Bronchial smooth muscle cell (primary cell): ENCODE measurements at places on chromosomes 5 and 9. TPM values are rescaled to one million over a fixed set of nuclear protein-coding genes. Genes with fewer than 3 reads are reported as not detected.

Gene CFAP77
- total RNA-seq, result 0.09 TPM in 1 of 2 replicates, not detected in the other

Gene CD72
- total RNA-seq, result 1.3 and 1.9 TPM in 2 replicates

Gene CARD6
- total RNA-seq, result 11.8 and 12.1 TPM in 2 replicates

Gene SPINK13
- not detected in 2 replicates for total RNA-seq

Gene CENPP
- total RNA-seq, result 0.94 and 1.9 TPM in 2 replicates

Gene SVEP1
- 28.2 and 62.5 TPM in 2 replicates for total RNA-seq

Gene GEMIN5
- total RNA-seq, result 9.8 TPM in 2 replicates

Gene BSPRY
- not detected in 2 replicates for total RNA-seq

Gene IL11RA
- total RNA-seq, result 14.0 and 16.3 TPM in 2 replicates

Gene FAXDC2
- total RNA-seq, result 18.4 and 21.1 TPM in 2 replicates

Gene SLC36A2
- not detected in 2 replicates for total RNA-seq

Gene RUSC2
- total RNA-seq, result 10.4 and 12.7 TPM in 2 replicates

Gene LURAP1L
- 54.4 and 62.1 TPM in 2 replicates for total RNA-seq

Gene APC
- total RNA-seq, result 46.6 and 53.7 TPM in 2 replicates

Gene LECT2
- total RNA-seq, result not detected in 2 replicates

Gene MIGA2
- total RNA-seq, result 20.2 and 25.5 TPM in 2 replicates

Gene CDO1
- total RNA-seq, result 29.2 and 49.2 TPM in 2 replicates

Gene C1QTNF2
- total RNA-seq, result 0.32 and 0.86 TPM in 2 replicates

Gene SH3GL2
- total RNA-seq, result not detected in 2 replicates

Gene RLN2
- not detected in 2 replicates for total RNA-seq

Gene DBH
- not detected in 2 replicates for total RNA-seq

Gene PLPP6
- 5.2 and 6.6 TPM in 2 replicates for total RNA-seq

Gene SH3RF2
- 0.09 and 0.79 TPM in 2 replicates for total RNA-seq

Gene SOWAHA
- under 0.01 TPM in 2 replicates for total RNA-seq

Gene MAN2A1
- total RNA-seq, result 23.6 and 50.4 TPM in 2 replicates

Gene C5
- total RNA-seq, result 3.9 and 5.7 TPM in 2 replicates

Gene PTGES
- total RNA-seq, result 48.9 and 74.7 TPM in 2 replicates

Gene SPATA6L
- total RNA-seq, result 0.26 and 0.63 TPM in 2 replicates

Gene SPINK1
- not detected in 2 replicates for total RNA-seq

Gene SPATA31E1
- under 0.01 TPM in 1 of 2 replicates, not detected in the other for total RNA-seq

Gene MOB3B
- total RNA-seq, result 0.09 and 0.16 TPM in 2 replicates

Gene OBP2B
- not detected in 2 replicates for total RNA-seq

Gene PPP3R2
- total RNA-seq, result 0.09 TPM in 1 of 2 replicates, not detected in the other

Gene ZNF462
- total RNA-seq, result 12.8 and 14.0 TPM in 2 replicates

Gene GOLPH3
- 74.6 and 86.5 TPM in 2 replicates for total RNA-seq

Gene APBA1
- total RNA-seq, result 5.7 and 9.4 TPM in 2 replicates

Gene GPR21
- 0.69 and 1.1 TPM in 2 replicates for total RNA-seq

Gene UBE2QL1
- under 0.01 TPM in 1 of 2 replicates, not detected in the other for total RNA-seq

Gene SHC3
- total RNA-seq, result 20.9 and 38.0 TPM in 2 replicates

Gene DAP
- 31.0 and 40.8 TPM in 2 replicates for total RNA-seq

Gene FAT2
- under 0.01 and 0.09 TPM in 2 replicates for total RNA-seq

Gene AFAP1L1
- 1.3 and 1.9 TPM in 2 replicates for total RNA-seq

Gene ZFP37
- total RNA-seq, result 3.3 and 3.7 TPM in 2 replicates

Gene TTC1
- total RNA-seq, result 25.1 and 41.3 TPM in 2 replicates

Gene PCDHAC1
- under 0.01 and 0.09 TPM in 2 replicates for total RNA-seq

Gene TBCA
- 98.3 and 112 TPM in 2 replicates for total RNA-seq

Gene HMMR
- 0.86 and 4.7 TPM in 2 replicates for total RNA-seq

Gene NMUR2
- not detected in 2 replicates for total RNA-seq

Gene C6
- total RNA-seq, result 0.16 TPM in 1 of 2 replicates, not detected in the other

Gene ZMAT2
- total RNA-seq, result 69.5 and 93.2 TPM in 2 replicates

Gene TMEM232
- total RNA-seq, result 6.3 and 14.7 TPM in 2 replicates

Gene LHX3
- not detected in 2 replicates for total RNA-seq

Gene FBP2
- not detected in 2 replicates for total RNA-seq
